Esophagus mucosa (tissue), 1 donor: ENCODE measurements at places on chromosomes 2 and 18.
A peak's percentile ranks its signal among the peaks of the same experiment; 100 is the strongest.

GRCh38 chr18:70044632-70045031 lies 97.0 kb upstream of the CD226 start:
- peak; percentile 47 for ATAC-seq

- ATAC-seq, result no peak
Measured at GRCh38 chr2:238149841-238150572, 8.8 kb upstream of the ERFE start.

DNA sequence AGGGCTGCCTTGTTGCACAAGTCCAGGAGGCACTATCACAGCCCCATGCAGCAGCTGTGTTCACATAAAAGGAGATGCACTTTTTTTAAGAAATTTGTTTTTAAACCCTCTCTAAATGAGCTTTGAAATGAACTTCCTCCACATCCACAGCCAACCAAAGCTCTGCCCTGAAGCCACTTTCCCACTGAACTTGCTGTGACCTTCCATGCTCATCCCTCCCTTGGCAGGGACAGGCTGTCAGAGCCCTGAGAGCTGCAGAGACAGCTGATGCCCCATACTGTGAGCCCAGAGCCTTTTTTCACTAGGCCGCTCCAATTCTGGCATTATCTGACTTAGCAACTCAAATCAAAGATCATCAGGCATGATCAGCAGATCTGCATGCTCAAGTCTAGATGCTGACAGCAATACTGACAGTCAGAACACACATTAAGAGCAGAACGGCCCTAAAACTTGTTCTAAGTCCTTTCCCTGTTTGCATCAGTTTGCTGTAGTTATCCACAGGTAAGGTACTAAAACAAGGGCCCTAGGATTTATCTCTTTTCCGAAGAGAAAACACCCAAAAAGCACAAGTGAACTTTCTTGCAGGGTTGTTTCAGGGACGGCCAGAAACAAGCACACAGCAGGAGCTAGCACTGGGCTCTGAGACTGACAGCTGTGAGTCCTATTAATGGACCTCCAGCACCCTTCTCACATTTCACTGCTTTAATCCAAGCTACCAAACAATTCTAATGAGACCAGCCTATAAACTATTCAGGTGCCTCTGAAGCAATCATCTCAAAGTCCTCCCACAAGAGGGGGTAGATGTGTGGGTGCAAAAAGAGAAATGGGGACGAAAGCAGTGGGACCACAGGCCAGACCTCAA lies 34.9 kb downstream of the RNU4ATAC start:
- no peak for ATAC-seq

DNA sequence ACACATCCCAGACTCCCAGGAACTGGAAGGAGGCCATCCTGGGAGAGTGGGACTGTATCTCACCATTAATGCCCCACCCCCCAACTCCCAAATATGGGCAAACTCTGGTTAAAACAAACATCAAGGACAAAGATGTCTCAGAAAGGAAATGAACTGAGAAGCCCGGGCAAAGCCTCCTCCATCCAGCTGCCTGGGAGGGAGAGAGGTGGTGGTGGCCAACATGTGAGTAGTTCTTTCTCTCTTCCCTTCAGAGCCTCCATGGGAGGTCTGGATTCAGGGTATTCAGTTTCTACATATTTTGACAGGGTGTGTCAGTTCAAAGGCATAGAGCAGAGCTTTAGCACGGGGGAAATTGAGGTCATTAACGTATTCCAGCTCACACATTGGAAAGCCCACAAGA lies 57.5 kb downstream of the CXCR4 start:
- ATAC-seq, result no peak

DNA sequence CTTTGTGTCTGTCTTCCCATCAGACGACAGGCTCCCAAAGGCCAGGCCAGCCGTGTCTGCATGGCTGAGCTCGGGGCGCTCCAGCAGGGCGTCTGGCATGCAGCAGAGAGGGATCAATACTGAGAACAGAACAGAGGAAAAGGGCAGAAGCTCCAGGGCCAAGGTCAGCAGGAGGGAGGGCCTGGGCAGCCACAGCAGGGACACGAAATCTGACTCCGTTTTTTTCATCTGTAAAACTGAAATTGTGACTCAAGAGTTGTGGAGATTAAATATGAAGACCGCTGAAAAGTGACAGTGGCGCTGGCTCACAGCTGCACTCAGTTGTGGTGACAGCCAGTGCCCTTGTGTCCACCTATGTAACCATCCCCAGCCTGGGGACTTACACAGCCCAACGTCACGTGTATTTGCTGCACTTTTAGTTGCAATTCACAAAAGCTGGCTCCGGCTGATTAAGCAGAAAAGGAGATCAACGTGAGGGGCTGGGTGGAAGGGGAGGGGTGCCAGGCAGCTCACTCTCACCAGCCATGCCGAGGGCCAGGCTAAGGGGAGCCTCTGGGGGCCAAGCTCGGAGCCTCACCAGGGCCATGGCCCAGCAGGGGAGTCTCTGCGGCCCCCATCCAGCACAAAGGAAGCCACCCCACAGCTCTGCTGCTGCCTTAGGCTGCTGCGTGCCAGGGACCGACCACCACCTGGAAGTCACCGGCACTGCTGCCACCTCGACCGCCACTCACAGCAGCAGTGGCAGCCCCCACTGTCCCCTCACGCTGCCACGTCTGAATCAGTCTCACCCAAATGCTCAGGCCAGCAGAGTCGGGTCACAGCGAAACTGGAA lies 74.7 kb downstream of the EIPR1 start:
- ATAC-seq, result peak; percentile 23

- ATAC-seq, result no peak
Measured at GRCh38 chr18:555705-556457, 24.3 kb upstream of the CETN1 start.

GRCh38 chr2:216539791-216540241 lies 41.2 kb downstream of the RPL37A start:
- peak; percentile 95 for ATAC-seq

DNA sequence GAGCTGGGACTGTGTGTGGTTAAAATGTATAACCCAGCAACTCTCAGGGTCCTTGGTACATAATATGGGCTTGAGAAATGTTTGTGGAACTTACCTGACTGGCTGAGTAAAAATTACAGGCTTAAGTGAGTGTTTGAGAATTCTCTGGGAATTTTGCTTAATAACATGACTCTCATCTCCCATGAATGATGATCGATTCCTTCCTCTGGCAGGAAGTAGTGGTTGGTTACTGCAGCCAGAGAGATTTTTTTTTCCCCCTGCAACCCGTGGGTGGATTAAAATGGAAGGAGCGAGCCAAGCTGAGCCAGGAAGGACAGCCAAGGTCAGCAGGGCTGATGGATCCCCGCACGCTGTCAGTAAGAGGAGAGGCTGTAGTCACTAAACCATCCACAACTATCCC lies 40.6 kb upstream of the RFX8 start:
- ATAC-seq, result no peak

DNA sequence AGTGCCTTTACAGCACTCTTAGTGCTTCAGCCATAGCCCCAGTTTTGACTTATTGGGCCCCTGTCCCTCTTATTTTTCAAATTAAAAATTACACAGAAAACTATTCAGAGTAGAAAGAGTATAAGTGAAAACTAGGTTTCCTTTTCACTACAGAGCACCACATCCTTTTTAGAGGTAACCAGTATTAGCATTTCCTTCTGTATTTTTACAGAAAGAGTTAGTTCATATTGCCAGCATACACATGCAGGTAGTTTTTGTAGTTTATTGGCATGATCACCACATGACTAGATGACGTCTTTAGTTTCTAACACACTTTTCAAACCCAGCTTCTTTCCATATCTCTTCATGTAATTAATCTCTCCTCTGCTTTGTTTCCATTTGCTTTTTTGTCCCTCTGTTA lies 66.4 kb downstream of the UBE2E3 start:
- no peak for ATAC-seq

DNA sequence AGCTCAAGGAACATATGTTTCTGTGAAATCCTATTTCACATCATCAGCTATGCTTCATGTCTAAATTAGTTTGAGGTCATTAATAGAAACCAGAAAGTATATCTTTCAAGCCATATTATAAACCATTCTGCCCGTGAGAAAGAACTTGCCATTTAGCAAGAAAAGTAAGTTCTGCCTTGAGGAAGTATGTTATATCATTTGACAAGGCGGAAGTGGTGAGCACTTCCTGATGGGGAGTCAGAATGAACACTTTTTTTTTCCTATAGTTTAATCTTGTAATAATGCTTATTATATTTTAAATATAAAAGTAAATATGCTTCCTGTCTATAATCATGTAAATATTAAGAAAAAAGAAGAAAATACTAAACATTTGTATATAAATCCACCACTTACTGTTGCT lies 39.3 kb upstream of the NRXN1 start:
- ATAC-seq, result no peak

DNA sequence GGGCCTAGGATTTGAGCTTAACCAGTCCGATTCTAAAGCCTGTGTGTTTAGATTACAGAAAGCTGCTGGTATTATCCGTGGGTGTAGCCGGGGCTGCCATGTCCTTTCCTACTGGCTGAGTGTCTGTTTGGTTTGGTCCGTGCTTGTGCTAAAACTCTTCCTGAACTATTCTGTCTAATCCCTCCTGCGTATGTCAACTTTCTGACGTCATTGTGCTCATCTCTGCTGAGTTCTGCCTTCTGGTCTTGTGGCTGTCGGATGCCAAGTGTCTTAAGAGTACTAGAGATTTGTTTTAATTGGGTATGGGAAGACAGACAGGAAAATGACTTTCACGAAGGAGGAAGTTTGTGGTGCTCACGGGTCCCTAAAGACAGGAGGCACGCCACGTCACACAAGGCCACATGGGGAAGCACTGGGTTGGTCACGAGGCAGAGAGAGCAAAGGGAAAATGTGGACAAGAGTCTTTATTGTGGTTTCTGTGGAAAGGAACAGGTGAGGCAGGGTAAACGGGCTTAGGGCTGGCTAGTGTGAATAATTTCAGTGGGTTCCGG lies 31.8 kb upstream of the NTSR2 start:
- peak; percentile 49 for ATAC-seq

DNA sequence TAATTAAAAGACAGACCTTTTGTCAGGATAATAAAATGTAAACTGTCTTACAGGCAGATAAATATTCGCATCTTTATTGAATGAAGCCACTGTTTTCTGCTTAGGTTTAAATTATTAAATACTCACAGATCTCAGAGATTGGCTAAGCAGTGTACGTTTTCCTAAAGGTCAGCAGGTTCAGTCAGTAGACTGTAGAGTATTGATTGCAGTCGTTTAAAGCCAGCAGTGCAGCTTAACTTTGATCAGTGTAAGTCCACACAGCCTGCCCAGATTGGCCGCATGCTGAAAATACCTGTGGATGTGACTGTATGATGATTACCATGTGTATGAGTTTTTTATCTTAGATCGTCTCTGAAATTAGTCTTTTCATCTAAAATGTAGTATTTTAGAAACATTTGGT lies 42.3 kb downstream of the ATP9B start:
- no peak for ATAC-seq

DNA sequence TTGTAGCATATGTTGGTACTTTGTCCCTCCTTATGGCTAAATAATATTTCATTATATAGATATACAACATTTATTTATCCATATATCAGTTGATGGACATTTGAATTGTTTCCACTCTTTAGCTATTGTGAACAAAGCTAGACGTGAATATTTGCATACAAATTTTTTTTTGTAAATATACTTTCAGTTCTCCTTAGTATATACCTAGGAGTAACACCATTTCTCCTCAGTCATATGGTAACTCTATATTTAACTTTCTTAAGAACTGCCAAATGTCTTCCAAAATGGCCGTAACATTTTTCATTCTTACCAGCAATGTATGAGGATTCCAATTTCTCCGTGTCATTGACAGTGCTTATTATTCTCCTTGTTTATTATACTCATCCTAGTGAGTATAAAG lies 74.5 kb downstream of the TMEM185B start:
- ATAC-seq, result no peak

DNA sequence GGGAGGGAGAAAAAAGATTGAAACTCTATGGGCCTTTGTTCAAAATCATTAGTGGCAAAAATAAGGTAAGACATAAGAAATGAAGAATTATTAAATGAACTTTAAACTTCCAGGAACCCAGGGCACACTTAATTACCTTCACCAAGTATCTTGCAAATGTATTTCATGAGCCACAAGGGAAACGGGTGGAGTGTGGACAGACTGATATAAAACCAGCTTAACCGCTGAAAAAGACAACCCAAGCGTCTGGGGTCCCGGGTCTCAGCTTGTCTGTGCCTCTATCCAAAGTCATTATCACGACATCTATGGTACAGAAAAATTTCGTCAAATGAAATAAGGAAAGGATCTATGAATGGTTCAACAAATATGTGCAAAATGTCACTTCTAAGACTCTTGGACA lies 13.9 kb upstream of the MBOAT2 start:
- ATAC-seq, result no peak

DNA sequence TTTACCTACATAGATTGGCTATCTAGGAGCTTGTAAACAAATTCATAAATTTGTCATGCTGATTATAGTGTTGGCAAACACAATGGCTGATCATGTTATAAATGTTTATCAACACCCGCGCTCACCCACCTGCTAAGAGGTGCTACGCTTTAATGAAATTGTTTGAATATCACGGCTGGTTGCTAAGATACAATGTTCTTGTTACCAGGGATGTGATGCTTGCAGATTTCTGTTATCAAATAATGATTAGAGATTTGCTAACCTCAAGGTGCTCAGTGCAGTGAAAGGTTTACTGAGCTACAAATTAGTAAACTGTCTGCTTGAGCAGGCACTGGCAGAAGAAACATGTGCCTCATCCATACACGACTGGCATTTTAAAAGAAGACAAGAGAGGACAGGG lies 160.0 kb upstream of the ZEB2 start:
- ATAC-seq, result no peak

DNA sequence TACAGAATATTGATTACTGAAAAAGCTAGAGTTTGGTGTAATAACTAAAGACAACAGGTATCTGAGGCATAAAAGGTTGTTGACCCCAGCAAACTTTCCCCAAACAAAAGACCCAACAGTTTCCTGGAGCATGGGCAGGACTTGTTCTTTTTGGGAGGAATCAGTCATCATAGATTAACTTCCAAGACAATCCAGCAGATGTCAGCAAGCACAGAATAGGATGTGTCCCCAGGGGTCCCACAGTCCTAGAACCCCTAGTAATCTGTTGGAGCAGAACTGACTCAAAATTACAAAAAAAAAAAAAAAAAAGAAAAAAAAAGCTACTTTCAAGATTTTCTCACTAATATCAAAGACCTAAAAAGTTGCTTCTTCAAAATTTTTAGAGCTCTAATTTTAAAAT lies 564.7 kb upstream of the SLC39A10 start:
- ATAC-seq, result no peak

- no peak for ATAC-seq
Measured at GRCh38 chr2:21841341-21841740, 717.6 kb downstream of the TDRD15 start.

DNA sequence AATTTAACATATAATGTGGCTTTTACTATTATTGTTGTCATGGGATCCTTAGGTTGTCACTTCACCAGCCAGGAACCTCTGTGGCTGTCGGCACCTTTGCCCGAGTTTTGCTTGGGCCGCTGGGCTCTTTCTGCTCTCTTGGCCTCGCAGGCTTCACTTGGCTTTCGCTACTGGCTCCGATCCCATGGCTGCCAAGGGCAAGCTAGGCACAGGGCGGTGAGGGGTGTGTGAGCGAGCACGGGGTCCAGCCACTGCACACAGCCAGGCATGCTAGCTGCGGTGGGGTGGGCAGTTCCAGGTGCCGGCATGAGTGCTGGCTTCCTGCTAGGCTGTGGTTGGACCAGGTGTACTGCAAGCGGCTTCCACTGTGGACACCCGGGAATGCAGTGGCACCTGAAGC lies 23.4 kb upstream of the RAPGEF4 start:
- no peak for ATAC-seq
